NCI-H345 (cell line): ENCODE measurements at places on chromosomes 4 and X.
A peak's percentile ranks its signal among the peaks of the same experiment; 100 is the strongest.

DNA sequence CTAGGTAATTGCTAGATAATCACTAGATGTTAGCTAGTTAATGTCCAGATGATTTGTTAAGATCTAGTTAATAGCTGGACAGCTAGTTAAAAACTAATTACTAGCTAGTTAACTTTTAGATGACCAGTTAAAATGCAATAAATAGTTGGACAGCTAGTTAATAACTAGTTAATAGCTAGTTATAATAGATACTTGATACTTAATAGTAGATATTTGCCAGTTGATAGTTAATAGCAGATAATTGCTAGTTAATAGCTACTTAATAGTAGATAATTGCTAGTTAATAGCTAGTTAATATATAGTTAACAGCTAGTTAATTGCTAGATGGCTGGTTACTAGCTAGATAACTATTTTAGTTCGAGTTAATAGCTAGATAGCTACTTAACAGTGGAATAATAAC, 631.4 kb upstream of the CT83 start:
- no peak for DNase-seq

DNA sequence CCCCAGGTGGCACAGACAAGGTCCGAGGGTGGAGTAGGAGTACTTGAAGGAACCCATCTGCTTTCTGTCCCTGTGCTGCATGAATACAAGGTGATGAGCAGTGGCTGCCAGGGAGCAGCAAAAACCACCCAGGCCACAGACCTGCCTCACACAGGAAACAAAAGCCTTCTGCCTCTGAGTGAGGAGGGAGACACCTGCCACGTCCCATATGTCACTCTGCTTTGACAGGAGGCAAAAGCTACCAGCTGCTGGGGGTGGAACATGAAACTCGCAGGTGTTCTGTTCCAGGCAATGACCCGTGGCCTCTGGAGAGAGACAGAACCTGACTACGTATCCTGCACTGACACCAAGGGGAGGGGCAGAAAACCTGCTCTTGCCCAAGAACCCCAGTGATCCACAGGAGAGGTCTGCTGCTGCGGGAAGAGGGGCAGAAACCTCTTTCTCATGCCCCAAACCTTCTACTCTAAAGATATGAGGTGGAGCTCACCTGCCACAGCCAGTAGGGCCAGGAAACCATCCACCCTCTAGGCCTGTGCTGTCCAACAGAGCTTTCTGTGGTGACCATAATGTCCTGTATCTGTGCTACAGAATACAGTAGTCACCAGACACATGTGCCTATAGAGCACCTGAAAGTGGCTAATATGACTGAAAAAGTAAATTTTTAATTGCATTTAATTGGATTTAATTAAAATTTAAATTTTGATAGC, 172.9 kb downstream of the PRDM5 start:
- DNase-seq, result peak; percentile 92

- DNase-seq, result no peak
These were observed 12.2 kb downstream of the ASMTL start for GRCh38 chrX:1440506-1440905.

DNA sequence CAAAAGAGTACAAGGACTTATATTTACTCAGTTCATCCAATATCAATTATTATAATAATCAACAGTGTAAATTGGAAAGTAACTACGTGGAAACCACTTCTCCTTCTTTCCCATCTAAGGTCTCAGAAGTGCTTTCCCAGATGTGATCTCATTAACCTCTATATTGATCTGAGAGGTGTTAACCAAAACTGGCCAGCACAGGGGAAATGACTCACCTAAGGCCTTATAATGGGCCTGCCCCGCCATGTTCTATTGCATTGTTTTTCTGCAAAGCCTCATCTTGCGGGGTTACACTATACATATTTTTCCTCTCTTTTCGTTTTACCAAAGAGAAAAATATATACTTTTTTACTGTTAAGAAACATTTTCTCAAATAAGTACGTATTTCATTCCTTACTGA, 20.5 kb downstream of the RAB40A start:
- no peak for DNase-seq

- DNase-seq, result no peak
These were observed 37.1 kb upstream of the TMPRSS11E start for GRCh38 chr4:68410149-68410548.

DNA sequence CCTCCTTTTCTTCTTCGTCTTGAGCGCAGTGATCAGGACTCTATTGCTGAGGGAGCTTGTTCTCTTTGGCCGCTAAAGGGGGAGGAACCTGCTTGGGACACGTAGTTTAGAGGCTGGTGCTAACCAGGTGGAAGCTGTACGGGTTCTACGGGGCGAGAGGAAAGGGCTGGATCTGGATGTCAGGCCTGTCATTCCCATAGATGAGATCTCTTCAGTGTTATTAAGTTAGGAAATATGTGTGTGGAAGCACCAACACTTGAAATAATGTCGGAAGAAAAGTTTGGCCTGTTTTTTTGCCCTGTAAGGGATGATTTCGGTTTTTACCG, 643 bp downstream of the SRP72 start:
- peak; percentile 38 for DNase-seq

- DNase-seq, result peak; percentile 37
These were observed 276.5 kb downstream of the PPP4R3C start for GRCh38 chrX:27186671-27187070.

DNA sequence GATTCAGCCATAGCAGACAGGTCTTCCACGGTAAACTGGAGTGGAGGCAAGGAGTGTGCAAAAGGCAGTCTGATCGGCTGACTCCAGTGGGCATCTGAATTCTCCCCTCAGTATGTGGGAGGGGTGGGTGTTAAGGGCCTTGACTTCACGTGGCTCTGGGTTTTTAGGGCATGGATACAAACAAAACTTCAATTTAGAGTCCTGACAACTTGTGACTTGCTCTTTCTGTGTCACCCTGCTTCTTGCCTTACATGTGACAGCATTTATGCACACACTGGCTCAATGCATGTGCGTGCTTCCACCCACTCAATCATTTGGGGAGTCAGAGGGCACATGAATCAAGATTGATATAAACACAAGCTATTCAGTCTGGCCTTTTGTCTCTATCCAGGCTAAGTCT, 17.5 kb downstream of the PLP1 start:
- no peak for DNase-seq

- DNase-seq, result no peak
These were observed 52.4 kb downstream of the SCFD2 start for GRCh38 chr4:53313510-53313909.

- DNase-seq, result no peak
These were observed 41.8 kb upstream of the CLDN24 start for GRCh38 chr4:183364025-183364424.

- DNase-seq, result no peak
These were observed 104.0 kb downstream of the TEX13A start for GRCh38 chrX:105116486-105116885.

- no peak for DNase-seq
These were observed 16.4 kb upstream of the PGRMC2 start for GRCh38 chr4:128303986-128304385.

DNA sequence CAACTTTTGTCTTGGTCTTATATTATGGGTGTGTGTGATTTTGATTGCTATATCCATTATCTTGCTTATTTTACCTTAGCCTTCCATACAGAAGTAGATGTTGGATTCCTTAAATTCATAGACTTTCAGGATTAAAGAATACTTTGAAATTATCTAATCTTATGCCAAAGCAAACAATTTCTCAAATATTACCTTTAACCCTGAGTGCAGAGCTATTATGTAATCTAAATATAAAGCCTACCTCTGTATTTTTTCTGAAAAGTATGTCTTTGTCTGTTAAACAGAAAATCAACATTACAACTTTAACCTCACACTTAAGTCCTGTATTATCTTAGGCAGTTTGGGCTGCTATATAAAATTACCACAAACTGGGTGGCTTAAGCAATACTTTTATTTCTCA, 782.5 kb downstream of the STIM2 start:
- no peak for DNase-seq

DNA sequence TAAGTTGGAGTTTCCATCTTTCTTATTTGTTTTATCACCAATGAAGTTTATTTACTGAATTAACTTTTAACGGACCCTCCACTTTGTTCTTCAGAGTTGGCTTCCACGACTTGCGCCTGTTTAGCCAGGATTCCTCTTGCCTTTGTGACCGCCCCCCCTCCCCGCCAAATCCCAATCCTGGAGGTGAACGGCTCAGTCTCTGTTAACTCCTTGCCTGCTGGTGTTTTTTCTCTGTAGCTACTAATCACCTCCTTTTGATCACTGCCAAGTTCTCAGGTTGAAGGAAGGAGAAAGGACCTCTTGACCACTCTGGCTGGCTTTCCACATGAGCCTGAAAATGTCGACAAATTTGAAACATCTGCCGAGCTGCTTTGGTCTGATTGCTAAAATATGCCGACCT, 46.8 kb upstream of the BCOR start:
- no peak for DNase-seq

- no peak for DNase-seq
These were observed 23.0 kb upstream of the DHX15 start for GRCh38 chr4:24607334-24607733.

GRCh38 chr4:110619463-110620247, 3.2 kb downstream of the PITX2 start:
- DNase-seq, result no peak

GRCh38 chr4:98374643-98375042, 113.5 kb downstream of the RAP1GDS1 start:
- DNase-seq, result no peak

- no peak for DNase-seq
These were observed 819.2 kb downstream of the PCDH18 start for GRCh38 chr4:136713140-136713539.

GRCh38 chr4:56465599-56466295, 1.7 kb upstream of the SRP72 start:
- DNase-seq, result no peak

DNA sequence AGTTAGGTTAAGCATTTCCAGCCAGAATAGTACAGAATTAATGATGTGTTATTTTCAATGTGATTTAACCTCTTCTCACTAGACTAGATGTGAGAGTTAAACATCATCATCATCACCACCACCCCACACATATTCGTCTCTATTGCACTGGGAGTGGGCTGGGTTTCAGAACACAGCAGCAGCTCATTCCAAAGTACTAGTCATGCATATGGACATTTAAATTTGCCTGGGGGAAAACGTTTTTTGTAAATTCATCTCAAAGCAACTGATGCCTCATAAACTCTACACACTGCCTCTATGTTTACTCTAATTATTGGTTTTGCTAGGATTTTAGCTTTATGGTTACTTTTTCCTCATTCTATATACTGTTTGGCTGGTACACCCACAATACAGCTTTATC, 509.1 kb downstream of the PPP4R3C start:
- DNase-seq, result no peak

- no peak for DNase-seq
These were observed 79.3 kb upstream of the CAMK2D start for GRCh38 chr4:113840861-113841260.

DNA sequence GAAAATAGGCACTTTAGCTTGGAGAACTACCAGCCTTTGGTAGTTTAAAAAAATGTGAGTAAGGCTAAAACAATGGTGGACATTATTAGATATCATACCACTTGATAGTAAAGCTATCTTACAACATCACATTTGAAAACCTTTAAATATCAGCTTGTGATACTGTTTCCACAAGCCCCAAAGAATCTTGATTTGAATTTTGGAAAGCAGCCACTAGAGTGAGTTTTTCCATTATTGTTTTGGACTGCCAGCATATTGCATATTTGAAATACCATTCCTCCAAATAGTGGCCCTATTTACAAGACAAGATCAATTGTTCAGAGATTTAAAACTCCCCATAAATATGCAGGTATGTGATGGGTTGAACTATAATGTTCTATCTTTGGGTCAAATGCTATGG, 303.0 kb upstream of the PRPS2 start:
- no peak for DNase-seq

DNA sequence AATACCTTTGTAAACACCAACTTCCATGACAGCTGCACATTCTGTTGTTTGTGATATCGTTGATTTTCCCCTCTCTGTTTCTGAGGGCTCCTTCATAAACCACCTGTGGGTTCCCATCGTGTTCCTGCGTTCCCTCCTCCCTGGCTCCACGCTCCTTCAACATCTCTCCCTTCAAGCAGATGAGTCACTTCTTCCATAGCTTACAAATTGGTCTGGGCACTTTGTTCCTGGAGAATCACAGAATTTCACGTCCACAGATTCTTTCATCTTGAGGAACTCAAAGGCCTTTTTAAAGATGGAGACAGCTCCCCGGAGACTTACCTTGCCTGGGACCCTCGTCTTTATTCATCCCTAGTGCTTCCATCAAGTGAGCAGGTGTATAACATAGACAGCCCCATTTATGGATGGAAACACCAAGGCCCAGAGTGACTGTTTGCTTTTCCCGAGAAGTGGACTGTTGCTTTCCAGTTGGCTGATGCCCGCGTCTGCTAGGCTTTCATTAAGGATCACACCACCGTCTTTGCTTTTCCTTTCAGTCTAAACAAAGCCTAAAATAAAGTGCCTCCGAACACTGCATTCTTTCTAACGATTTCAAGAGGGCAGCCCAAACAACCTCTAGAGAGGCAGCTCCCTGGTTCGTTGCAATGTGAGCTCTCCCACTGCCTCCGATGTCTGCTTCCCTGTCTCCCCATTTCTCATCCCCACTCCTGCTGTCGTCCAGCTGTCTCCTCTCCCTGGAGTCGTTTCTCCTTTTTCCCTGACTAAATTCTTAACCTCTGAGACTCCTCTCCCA, 146.3 kb upstream of the STX18 start:
- no peak for DNase-seq

DNA sequence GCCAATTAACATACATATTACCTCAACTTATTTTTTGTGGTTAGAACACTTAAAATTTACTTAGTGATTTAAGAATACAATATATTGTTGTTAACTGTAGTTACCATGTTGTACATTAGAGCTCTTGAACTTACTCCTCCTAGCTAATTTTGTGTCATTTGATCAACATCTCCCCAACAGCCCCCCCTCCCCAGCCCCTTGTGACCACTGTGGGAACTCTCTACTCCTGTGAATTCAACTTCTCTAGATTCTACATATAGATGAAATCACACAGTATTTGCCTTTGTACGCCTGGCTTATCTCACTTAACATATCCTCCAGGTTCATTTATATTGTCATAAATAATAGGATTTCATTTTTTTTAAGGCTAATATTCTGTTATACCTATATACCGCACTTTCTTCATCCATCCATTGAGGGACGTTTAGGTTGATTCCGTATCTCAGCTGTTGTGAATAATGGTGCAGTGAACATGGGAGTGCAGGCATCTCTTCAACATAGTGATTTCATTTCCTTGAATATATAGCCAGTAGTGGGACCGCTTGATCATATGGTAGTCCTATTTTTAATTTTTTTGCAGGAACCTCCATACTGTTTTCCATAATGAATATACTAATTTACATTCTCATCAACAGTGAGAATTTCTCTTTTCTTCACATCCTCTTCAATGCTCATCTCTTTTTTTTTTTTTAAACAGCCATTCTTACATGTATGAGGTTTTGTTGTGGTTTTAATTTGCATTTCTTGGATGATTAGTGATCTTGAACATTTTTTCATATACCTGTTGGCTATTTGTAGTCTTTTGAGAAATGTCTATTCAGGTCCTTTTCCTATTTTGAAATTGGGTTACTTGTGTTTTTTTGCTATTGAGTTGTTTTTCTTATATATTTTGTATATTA, 66.8 kb downstream of the RAPGEF2 start:
- DNase-seq, result no peak

- DNase-seq, result no peak
These were observed 81.5 kb downstream of the REPS2 start for GRCh38 chrX:17027931-17028330.
